ENCODE measurements at places on chromosomes 6 and 20.

GRCh38 chr6:101397199-101397598 is 3.7 kb downstream of the GRIK2 start:
- no peak for DNase-seq

DNA sequence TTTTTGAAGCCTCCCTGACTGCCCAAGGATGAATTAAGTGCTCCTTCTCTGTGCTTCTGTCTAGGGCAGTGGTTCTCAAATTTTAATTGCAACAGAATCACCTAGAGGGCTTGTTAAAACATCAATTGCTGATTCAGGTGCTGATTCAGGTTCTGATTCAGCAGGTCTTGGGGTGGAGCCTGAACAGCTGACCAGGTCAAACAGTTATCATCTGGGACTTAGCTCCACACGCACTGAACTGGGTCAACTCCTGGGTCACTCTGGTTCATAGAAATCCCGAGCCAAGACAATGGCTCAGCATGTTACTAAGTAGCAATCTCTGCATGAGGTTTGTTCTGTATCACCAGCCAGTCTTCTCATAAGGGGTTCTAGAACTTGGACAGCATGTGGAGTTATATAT is 192.3 kb downstream of the GJA1 start:
- no peak for DNase-seq

DNA sequence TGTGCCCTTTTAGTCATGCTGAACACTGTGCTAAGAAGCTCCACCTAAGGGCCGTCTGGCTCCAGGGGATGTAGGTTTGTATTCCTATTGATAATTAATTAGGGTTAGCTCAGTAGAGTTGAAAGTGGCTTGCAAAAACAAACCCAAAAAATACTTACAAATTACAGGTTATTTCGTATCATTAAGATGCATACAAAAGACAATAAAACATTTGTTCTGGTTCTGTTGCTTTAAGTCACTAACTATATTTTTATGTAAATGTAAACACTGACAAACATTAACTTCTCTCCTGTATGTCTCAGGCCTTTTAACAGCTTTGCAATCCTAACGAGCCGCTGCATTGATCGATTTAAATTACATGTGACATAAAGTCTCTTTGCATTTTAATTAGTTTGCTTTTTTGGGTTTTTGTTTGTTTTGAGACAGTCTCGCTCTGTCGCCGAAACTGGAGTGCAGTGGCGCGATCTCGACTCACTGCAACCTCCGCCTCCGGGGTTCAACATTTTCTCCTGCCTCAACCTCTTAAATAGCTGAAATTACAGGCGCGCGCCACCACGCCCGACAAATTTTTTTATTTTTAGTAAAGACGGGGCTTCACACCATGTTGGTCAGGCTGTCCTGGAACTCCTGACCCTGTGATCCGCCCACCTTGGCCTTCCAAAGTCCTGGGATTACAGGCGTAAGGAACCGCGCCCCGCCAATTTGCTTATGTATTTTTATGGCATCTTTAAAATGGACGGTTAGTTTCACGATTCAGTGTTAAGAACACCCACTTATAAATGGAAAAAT is 110.9 kb downstream of the HFE start:
- peak; percentile 76 for DNase-seq

DNA sequence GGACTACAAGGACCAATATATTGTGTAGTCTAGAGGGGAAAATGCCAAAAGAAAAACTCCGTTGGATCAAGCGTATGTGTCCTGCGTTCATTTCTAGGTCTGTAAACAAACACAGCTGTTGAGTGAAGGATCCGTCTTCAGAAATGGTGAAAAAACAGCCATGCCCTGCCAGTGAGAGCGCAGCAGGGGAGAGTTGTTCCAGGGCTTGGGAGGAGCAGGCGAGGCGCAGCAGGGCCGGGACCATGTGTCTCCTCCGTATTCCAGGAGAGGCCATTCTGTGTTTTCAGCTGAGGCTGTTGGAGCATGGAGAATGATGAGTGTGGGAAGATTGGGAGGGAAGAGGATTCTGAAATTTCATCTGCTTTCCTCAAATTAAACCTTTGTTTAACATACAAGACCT is 38.0 kb downstream of the BMP6 start:
- no peak for DNase-seq
